Activated T-cell treated with anti-CD3 and anti-CD28 coated beads, Interleukin-2, amount 50 U/mL, for 48 hours (primary cell): ENCODE measurements at places on chromosomes 11 and 22.
A peak's percentile ranks its signal among the peaks of the same experiment; 100 is the strongest.

DNA sequence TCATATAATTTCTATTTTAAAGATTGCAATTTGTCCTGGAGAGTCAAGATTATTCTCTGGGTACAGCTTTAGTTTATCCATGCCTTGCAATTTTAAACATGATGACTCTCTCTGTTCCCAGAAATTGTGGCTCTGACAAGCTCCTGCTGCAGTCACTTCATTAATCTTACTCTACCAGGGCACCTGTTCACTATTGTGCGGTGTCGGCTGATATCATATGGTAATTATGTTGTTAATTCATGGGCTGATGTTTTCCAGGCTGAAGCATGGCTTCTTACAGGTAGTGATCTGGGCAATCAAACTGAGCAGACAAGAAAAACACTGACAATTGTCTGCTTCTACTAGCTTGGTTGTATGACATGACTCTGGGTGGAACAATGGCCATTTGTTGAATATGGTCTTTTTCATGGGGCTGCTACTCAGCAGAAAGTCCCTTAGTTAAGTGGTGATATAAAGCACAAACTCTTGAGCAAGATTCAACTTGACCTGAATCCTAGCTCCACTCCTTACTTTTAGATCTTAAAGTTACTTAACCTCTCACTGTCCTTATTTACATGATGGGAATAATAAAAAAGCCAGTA lies 230.7 kb downstream of the FAT3 start:
- no peak for DNase-seq

DNA sequence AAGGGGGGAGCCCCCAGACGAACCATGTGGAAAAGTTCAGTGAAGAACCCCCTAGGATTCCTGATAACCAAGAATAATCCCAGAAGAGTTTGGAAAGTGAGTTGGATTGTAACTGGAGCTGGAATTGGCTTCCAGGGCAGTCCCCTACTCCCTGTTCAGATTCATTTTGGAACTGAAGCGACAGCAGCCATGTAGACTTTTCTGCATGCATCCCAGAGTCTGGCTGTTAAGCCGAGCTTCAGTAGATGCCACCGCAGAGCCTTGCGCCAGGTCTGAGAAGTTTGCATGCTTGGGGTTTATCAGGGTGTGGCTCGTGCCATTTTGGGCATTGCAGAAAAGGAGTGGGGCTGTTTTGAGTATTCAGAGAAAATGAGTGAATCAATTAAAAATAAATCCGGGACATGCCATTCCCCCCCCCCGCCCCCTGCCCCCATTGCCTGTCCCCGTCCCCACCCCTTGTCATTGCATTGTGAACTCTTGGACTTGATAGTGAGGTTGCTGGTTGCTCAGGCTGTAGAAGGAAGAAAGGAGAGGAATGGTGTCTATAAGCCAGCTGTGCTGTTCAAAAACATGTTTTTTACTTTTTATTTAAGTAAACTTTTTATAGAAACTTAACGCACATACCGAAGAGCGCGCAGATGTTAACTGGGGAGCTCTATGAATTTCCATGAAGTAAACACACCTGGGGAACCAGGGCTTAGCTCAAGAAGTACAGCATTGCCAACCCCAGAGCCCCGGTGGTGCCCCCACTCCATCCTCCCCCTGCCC lies 71.2 kb downstream of the LDLRAD3 start:
- DNase-seq = no peak

DNA sequence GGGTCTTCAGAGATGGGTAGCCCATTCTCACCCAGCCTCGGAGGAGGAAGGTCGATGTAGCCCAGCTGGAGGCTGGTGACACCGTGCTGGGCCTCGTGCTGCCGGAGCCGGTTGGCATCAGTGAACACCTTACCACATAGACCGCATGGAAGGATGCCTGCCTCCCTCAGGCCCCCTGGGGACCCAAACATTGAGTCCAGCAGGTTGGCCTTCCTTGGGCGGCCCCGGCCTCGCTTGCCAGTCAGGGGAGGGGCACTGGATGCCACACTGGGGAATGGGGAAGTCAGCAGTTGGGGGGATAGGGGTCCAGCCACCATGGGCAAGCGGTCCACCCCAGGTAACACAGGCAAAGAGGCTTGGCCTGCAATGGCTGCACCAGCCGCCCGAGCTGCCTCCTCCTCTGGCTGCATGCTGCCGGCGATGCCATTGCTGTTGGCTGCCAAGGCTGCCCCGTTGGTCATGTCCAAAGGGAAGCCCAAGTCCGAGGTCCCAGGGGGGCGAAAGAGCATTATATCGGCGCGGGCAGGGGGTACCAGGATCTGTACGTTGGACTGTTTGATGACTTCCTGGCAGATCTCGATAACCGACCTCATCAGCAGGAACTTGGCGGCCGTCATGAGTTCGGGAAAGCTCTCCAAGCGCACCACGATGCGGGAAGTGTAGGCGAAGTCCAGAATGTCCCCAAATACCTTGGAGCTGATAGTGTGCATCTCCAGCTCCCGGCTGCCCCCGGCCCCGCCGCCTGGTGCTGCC lies 1.4 kb downstream of the PATZ1 start:
- DNase-seq = peak; percentile 61

- no peak for DNase-seq
Measured at GRCh38 chr11:88680806-88681205, 343.3 kb upstream of the CTSC start.

- no peak for DNase-seq
Measured at GRCh38 chr11:62542111-62542745, 4.4 kb downstream of the AHNAK start.

GRCh38 chr11:22449441-22449840 lies 111.3 kb downstream of the SLC17A6 start:
- no peak for DNase-seq

DNA sequence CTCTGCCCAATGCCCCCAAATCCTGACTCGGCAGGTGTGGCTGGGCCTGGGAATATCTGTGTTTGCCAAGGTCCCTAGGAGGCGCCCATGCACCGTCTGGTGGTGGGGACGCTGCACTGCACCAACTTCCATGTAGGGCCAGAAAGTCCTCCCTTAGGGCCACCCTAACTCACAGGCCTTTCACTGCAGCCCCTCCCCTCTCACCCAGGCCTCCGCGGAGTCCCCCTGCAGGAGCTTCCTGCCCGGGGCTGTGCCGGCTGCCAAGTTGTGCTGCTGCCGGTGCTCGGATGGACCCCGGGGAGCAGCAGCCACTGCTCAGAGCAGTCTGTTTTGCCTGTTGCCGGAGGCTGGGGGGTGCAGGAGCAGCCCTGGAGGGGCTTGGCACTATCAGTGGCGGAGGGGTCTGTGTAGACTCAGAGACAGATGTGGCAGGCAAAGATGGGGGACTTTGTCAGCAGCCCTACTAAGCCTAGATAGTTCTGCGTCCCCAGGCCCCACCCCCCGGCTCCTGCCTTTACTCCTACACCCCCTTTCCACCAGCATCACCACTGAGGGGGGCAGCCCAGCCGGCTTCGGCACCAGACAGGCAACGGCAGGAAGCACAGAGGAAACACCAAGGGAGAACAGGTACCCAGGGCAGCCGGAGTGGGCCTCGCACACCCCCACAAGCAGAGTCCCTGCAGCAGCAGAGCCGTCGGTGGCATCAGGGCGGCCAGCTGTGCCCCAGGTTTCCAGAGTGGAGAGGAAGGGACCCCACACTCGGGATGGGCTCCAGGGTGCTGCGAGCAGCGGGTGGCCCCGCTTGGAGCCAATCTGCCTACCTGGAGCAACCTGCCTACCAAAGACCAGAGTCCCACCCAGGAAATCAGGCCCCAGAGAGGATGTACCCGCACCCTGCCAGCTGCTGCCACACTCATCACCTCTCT lies 124.3 kb downstream of the TRIM29 start:
- peak; percentile 19 for DNase-seq

- DNase-seq = no peak
Measured at GRCh38 chr11:95734009-95734572, 55.5 kb downstream of the FAM76B start.

DNA sequence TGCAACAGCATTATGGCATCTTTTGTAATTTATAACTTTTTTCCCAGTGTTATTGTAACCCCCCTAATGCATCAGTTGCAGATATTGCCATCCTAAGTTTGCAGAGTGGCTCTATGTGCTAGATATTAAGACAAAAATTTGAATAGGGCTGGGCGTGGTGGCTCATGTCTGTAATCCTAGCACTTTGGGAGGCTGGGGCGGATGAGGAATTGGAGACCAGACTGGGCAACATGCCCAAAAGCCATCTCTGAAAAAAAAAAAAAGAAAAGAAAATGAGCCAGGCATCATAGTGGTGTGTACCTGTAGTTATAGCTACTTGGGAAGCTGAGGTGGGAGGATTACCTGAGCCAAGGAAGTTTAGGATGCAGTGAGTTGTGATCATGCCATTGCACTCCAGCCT lies 50.1 kb upstream of the MUC15 start:
- DNase-seq = no peak

DNA sequence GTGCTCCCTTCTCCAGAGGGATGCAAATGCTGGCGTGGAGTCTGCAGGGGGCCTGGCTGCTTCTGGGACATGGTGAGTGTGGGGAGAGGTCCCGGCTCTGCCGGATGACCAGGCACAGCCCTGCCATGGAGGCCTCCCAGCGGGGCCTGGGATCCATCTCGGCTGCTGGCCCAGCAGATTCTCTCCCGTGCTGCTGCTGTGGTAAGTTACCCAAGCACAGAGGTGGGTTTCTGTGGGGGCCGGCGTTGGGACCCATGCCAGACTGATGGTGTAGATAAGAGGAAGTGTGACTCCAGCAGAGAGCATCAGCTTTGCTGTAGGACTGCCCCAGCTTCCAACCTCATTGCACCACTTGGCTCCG lies 147.5 kb upstream of the B3GAT1 start:
- peak; percentile 6 for DNase-seq

DNA sequence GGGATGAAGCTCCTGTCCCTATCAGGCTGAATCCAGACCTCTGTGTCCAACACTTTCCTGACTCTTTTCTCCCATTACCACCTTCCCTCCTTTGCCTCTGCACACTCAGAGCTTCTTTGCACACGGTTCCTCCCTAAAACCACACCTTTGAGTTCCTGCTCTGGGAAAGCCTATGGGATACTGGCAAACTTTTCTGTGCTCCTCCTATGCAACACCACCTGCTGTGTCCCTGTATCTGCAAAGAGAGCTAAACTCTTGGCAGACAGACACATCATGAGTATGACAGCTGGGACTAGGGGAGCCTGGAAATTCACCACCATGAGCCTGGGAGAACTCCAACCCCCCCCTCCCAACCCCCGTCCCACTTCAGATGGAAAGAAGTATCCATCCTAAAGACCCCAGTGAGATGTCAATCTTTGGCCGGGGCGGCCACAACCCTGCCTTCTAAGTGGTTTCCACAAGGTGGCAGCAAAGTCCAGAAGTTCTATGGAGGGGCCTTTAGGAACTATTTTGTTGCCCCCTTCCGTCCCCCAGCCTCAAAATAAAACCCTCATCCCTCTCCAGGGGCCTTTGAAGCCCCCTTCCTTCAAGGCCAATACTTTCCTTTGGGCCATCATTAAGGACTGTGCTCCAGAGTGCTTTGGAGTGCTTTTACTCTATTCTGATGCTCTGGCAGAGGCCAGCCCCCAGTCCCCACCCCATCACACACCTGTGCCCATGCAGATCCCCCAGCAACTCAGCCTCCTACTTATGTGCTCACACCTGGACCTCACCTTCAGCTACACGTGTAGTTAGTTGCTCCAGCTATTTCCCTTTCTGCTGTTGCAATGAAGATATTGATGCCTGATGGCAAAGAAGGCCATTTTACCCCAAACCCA lies 19.4 kb downstream of the HTR3A start:
- peak; percentile 54 for DNase-seq

DNA sequence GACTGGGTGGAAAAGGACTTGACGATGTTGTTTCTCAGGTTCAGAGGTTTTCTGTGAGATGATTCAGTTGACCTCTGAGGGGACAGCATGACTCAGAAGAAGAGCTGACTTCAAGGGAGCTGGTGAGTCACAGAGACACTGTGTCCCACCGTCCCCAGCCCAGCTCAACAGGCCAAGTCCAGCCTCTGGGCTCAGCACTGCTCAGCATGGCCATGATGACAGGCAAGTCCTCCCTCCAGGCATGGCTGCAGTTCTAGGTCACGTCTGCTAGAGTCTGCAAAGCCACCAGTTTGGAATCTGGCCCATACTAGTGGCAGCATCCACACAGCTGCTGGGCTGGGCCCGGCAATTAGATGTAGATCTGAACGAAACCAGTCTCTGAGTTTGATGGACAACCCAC lies 12.9 kb downstream of the TRIM29 start:
- peak; percentile 21 for DNase-seq

- DNase-seq = no peak
Measured at GRCh38 chr11:101748572-101749344, 165.0 kb upstream of the TRPC6 start.
